CD4-positive, alpha-beta T cell treated with Interleukin-2 at 100 ng/mL for 4 hours (primary cell): ENCODE measurements at places on chromosomes 13 and 19.

DNA sequence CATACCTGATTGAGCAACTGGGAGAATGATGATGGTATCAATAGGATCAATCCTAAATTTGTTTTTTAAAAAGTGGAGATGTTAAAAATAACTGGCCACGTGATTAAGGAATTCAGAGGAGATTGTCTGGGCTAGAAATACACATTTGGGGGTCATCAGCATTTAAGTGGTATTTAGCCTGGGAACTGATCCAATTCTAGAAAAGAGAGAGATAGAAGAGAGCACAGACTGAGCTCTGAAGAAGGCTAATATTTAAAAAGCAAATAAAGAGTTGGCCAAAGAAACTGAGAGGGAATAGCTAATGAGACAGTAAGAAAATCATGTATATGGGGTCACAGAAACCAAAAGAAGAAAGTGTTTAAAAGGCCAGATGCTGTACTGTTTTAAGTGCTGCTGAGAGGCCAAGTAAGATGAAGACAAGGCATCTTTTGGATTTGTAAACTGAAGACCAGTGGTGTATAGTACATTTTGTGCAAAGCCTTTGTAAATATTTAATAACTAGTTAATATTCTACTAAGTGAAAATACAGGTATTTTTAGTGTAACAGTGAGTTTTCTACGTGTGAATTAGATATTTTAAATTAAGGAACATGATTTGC lies 40.2 kb downstream of the UBL3 start:
- no peak for DNase-seq

GRCh38 chr19:38697197-38697596 lies 47.1 kb downstream of the CAPN12 start:
- no peak for DNase-seq

DNA sequence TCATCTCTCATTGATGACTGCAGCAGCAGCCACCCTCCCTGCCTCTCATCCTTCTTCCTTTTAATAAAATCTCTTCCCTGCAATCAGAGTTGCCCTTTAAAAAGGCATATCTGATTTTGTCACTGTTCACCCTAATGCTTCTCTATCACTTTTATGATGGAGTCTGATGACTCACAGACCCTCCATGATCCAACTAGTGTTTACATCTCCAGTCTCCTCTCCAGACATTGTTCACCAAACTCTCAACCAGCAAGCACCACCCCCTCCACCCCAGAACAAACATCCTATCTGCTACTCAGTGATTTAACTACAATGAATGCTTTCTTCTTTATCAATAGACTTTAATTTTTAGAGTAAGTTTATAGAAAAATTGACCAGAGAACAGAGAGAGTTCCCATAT lies 59.5 kb downstream of the TNFSF11 start:
- no peak for DNase-seq

- DNase-seq = no peak
Measured at GRCh38 chr13:26562512-26562890, 5.0 kb downstream of the WASF3 start.

GRCh38 chr13:35279500-35279899 lies 197.0 kb downstream of the MAB21L1 start:
- no peak for DNase-seq

GRCh38 chr19:29525901-29526729 lies at the start of gene VSTM2B:
TSS of gene VSTM2B (plus strand) at chr19:29525994. CDS start at chr19:29526584, 590 bp downstream.
- no peak for DNase-seq

DNA sequence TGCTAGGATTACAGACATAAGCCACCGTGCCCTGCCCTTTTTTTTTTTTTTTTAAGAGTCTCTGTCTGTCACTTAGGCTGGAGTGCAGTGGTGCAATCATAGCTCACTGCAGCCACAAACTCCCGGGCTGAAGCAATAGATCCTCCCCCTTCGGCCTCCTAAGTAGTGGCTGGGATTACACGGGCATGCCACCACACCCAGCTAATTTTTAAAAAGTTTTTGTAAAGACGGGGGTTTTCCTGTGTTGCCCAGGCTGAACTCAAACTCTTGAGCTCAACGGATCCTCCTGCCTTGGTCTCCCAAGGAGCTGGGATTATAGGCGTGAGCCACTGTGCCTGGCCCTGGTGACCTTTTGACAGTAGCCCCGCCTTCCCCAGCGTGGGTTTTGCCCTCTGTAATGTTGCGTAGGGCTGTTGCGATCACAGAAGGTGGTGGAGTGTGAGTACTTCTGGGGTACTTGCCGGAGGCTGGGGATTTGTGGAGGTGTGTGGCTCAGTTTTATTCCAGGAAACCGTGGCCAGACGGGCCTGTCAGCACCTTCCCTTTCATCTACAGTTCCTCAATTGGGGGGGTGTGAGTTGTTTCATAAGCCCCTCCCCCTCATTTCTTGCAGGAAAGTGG lies 11.6 kb upstream of the RETN start:
- DNase-seq = peak; percentile 23

GRCh38 chr13:52600666-52601065 lies 41.6 kb upstream of the HNRNPA1L2 start:
- no peak for DNase-seq

- no peak for DNase-seq
Measured at GRCh38 chr19:35051796-35052195, 10.3 kb downstream of the HPN start.

GRCh38 chr19:2594319-2594718 lies 108.2 kb downstream of the GNG7 start:
- no peak for DNase-seq

GRCh38 chr13:102598061-102598460 lies 1.3 kb downstream of the TPP2 start:
- no peak for DNase-seq

DNA sequence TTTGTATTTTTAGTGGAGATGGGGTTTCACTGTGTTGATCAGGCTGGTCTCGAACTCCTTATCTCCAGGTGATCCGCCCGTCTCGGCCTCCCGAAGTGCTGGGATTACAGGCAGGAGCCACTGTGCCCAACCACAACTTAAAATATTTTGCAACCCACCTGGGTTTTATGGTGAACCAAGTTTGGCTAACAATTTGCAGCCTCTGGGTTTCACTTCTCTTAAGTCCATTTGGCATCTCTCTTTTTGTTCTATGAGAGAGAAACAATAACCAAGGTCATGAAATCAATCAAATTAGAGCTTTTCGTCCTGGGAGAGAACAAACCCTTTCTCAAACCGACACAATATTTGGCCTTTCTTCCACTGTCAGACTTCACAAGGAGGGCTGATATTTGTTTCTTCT lies 5.6 kb upstream of the SMAD9 start:
- no peak for DNase-seq

DNA sequence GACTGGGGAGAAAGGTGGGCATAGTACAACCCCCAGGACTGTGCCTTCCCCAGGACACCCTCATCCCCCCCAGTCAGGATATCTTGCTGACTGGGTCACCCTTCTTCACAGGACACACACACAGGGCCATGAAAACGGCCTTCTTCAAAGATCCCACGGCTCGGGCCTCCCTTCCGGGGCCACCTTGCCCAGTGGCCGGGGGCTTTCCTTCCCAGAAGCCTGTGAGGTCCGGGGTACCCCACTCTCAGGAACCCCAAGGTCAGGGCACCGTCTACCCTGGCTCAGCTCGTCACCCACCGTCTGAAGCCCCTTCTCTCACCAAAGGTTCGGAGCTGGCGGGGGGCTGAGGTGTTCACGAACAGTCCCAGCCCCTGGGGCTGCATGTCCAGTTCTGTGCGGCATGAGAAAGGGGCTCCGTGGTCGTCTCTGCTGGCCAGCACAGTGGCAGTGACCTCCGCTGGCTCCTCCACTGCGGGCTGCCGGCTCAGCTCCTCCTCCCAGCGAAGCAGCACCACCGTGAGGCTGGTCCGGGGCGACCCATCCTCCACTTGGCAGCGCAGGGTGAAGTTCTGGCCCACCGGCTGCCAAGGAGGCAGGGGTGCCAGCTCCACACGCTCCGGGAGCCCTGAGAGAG lies 2.1 kb upstream of the RAVER1 start:
- no peak for DNase-seq

DNA sequence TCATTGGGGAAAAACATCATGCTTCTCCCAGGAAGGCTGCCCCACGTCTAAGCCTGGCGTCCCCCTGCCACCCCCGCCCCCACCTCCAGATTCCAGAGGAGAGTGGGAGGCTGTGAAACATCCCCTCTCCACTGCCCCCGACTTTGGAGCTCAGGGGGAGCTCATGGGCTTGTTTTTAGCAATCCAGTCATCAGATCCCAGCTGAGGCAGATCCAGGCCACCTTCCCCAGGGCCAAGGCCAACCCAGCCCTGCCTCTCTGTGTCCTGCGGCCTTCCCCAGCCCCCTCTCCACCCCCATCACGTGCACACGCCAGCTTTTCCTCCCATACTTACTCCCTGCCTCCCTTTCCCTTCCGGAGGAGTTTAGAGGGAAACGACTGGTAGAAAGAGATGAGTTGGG lies 38.8 kb downstream of the SHISA2 start:
- DNase-seq = no peak

DNA sequence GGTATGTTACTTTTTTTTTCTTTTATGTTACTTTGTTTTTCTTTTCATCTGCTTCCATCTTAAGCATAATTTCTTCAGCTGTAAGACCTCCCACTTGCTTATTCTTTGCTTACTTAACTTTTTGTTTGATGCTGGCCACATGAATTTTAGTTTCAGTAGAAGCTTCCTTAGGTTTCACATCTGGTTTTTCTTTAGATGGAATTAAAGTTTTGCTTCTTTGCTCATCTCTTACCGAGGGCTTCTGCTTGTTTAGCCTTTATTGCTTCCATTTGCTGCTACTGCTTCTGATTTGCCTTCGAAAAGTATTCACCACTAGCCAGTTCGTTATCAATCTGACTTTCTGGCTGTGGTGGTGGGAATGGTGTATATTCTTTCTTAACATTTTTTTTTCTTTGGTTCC lies 90.9 kb downstream of the GJA3 start:
- no peak for DNase-seq

GRCh38 chr13:77969299-77969698 lies 50.7 kb upstream of the EDNRB start:
- DNase-seq = no peak

DNA sequence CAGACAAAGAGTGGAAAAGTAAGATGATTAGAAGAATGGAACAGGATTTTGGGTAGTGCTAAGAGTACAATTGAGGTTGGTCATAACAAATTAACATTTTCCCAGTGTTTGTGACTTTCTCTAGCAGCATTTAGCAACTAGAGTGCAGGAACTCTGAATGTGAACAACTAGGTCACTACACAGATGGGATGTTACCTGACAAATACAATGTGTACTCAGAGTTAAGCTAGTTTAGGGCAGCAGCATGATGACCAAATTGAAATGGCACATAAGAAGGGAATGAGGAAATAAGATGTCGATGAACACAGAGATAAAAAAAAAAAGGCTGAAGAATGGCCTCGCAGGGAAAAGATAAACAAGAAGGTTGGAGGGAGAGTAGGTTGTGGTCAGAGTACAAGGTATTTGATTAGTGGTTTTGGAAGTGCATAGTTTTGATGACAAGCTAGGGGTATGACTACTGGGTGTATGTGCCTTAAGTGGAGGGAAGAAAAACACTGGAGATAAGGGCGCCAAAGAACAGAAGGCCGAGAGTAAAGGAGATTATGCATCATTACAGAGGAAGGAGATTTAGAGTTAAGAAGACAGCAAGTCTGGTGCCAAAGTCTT lies 381.1 kb downstream of the FGF14 start:
- no peak for DNase-seq

DNA sequence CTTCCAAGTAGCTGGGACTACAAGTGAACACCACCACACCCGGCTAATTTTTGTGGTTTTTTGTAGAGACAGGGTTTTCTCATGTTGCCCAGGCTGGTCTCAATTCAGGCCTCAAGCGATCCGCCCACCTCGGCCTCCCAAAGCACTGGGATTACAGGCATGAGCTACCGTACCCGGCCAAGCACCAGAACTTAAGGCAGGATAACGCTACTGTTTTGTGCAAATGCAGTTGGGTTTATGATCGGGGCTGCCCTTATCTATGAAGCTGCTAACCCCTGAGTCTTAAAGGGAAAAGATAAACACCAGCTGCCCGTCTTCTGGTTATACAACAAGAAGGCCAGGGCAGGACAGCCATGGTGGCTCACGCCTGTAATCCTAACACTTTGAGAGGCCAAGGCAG lies 12.6 kb upstream of the TM6SF2 start:
- no peak for DNase-seq

DNA sequence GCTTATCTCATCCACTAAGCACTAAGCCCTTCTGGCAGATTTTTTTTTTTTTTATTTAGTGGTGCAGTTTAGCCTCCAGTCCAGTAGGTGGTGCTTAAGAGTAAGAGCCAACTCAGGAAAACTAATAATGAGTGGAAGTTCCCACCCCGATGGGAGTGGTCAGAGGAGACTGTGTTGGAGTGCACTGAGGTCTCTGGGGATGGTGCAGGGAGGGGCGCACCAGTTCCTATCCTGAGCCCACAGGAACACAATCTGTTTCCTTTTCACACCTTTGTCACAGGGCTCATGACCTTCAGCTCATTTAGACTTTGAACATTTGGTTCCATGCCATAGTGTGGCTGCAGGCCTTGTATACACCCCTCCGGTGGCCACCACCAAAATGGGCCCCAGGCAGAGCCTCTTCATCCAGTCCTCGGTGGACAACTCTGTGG lies 367.4 kb downstream of the SPRY2 start:
- DNase-seq = no peak

DNA sequence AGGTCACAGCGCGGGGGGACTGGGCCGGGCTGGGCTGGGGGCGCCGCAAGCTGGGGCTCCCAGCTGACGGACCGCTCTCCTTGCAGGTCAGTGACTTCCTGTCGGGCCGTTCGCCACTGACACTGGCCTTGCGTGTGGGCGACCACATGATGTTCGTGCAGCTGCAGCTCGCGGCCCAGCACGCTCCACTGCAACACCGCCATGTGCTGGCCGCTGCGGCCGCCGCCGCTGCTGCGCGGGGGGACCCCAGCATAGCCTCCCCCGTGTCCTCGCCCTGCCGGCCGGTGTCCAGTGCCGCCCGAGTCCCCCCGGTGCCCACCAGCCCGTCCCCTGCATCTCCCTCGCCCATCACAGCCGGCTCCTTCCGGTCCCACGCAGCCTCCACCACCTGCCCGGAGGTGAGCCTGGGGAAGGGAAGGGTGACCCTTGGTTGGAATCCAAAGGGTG lies 5.7 kb downstream of the MIDN start:
- no peak for DNase-seq

DNA sequence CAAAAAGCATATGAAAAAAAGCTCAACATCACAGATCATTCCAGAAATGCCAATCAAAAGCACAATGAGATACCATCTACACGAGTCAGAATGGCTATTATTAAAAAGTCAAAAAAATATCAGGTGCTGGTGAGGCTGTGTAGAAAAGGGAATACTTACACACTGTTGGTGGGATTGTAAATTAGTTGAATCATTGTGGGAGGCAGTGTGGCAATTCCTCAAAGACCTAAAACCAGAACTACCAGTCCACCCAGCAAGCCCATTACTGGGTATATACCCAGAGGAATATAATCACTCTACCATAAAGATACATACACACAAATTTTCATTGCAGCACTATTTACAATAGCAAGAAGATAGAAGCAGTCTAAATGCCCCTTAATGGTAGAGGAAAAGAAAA lies 529.9 kb downstream of the SLITRK1 start:
- DNase-seq = no peak

DNA sequence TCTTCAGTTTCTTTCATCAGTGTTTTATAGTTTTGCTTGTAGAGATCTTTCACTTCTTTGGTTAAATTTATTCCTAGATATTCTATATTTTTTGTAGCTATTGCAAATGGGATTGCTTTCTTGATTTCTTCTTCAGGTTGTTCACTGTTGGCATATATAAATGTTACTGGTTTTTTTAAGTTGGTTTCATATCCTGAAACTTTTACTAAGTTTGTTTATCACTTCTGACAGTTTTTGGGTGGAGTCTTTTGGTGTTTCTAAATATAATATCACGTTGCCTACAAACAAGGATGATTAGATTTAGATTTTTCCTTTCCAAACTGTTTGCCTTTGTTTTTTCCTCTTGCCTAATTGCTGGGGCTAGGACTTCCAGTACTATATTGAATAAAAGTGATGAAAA lies 109.7 kb downstream of the PAN3 start:
- no peak for DNase-seq
